SIG-M5 (cell line): ENCODE measurements at places on chromosomes 6 and 20.

GRCh38 chr6:27503436-27504030 is 30.6 kb upstream of the ZNF184 start:
- DNase-seq: no peak

GRCh38 chr20:39070484-39071231 is 108.5 kb downstream of the DHX35 start:
- DNase-seq: no peak

DNA sequence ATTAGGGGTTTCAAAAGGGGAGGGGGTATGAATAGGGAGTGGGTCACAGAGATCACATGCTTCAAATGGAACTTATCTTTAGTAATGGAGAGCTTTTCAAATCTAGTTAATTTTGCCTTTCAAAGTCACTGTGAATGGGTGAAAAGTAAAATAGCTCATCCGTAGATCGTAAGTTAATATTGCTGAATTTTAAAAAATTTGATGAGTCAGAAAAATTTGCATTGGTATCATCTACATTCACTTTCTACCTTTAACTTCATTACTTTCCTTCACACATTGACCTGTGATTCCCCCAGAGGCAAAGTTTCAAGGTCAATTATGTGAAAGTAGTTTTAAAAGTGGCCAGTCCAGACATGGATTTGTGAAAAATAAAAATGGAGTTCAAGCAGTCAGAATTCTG is 139.0 kb upstream of the SLC35B3 start:
- no peak for DNase-seq

DNA sequence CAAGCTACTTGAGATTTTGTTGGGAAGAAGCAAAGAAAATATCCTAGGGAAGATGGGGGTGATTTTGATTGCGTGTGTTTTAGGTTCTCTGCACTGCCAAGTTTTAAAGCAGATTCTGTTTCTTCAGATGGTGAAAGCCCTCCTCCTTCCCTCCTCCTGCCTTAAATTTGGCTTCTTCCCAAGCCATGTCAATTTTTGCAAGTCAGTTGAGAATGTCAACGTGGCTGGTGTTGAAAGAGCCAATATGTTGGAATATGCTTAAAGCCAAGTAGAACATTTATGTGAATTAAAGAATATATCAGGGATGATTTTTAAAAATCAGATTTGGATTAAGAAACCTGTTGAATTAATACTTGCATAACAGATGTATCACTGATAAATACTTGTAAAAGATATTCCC is 270.8 kb downstream of the ARID1B start:
- no peak for DNase-seq

GRCh38 chr20:5065879-5066383 is 53.8 kb downstream of the PCNA start:
- DNase-seq: no peak

GRCh38 chr6:4322134-4322845 is 186.9 kb upstream of the ECI2 start:
- no peak for DNase-seq

DNA sequence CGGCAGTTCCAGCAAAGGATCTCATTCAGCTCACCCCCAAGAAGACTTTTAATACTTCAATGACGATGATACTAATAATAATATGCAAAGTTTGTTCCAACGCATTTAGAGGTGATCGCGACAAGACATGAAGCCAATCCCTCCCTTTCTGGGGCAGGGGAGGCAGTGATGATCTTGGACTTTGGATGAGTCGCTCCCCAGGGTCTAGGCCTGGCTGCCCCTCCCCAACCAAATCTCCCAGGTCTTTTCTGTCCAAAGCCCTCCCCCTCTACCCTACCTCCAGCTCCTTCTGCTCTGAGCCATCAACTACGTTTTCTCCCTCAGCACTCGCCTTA is 33.9 kb downstream of the HLA-A start:
- no peak for DNase-seq

DNA sequence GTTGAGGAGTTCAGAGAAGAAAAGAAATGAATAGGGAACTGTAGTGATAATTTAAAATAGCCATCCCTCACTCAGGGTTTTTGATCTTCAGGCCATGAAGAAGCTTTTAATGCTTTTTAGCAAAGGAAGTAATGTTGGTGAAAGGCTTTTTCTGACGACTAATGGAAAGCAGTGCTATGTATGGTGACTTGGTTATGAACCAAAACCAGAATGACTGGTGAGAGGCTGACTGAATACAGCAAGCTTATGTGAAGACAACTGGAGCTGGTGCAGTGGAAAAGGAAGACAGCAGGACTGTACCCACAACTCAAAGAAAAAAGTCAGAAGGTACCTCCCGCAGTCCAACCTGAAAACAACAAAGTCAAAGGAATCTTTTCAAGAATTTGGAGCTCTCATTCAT is 118.8 kb downstream of the PRDM1 start:
- DNase-seq: no peak

DNA sequence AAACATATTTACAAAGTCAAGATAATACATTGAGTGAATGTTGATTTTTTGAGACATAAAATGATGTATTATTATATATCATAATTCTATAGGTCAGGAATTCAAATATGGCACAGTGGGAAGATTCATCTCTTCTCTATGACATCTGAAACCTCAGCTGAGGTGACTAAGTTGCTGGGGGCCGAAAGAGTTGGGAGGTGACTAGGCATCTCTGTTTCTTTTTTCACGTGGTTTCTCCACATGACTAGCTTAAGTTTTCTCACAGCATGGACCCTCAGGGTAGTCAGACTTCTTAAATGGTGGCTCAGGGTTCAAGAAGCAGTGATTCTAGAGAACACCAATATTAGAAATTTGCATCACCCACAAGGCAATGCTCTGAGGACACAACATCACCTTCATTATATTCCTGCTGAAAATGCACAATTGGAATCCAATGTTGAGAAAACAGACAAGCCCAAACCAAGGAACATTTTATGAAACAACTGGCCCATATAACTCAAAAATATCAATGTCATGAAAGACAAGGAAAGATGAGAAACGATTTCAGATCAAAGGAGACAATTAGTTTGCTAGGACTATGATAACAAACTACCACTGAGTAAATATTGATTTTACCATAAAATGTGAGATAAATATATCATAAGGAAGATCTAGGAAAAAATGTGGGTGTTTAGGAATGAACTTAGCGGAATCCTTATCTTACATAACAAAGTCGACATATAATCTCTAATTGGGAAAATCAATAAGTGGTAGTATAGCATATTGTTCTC is 273.3 kb upstream of the IRAK1BP1 start:
- no peak for DNase-seq

- no peak for DNase-seq
These were observed 311.0 kb upstream of the RGS17 start for GRCh38 chr6:153442096-153442495.

GRCh38 chr20:54938707-54939106 is 463.3 kb downstream of the DOK5 start:
- DNase-seq: no peak

- DNase-seq: no peak
These were observed 7.8 kb downstream of the E2F3 start for GRCh38 chr6:20409427-20409971.

DNA sequence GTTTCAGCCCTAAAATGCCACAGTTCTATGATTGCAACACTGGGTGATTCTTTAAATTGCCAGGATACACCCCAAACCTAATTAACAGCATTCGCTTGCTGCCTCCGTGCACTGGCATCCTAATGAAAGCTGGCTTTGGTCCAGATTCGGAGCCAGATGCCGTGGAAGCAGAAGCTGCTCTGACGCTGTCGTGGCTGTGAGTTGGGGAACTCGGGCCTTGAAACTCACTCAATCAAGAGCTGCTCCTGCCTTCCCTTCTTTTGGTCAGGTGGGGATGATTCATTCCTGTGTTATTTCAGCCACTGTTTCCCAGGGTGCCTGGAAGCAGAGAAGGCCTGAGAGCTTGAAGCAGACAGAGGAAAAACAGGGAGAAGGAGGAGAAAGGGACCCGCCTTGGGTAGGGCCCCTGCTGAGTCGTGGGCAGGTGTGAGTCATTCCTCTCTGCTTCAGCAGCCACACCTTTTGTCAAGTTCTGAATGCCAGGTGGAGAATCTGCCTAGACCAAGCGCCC is 36.2 kb upstream of the DSP start:
- DNase-seq: no peak

DNA sequence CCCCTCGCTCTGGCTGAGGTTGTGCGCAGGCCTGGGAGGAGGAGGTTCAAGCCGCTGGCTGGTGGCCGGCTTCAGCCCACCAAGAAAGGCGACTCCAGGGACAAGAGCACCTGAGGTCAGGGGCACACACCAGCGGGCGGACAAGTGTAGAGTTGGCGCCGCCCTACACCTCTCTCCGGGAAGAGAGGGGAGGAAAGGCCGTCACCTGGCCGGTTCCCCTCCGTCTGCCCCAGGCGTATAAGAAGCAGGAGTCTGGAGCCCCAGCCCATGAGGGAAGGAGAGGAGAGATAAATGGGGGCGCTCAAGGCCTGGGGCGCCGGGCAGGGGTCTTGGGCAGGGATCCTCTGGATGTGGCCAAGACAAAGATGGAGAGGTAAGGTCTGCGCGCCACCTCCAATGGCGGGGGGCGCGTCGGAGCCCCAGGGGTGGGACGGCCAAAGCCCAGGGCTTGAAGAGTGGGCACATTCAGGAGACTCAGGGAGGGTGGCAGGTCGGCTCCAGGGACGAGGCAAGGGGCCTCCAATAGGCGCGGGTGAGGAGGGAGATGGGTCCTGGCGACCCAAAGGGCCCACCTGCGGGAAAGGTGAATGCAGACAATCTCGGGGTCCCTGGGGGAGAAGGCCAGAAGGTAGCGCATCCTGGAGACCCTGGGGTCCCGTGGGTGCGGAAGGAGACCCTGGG is 826 bp downstream of the RIMS4 start:
- DNase-seq: no peak

DNA sequence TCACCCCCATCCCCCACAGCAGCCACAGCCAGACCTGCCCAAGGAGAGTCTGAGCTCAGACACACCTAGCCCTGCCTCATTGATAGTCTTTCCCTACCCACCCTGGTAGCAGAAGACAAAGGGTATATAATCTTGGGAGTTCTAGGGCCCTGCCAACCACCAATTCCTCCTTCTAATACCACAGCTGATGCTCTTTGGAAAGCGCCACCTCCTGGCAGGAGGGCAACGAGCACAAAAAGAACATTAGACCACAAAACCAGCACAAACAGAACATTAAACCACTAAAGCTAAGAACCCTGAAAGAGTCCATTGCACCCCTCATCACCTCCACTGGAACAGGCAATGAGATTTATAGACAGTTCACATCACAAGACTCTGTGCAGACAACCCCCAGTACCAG is 195.8 kb upstream of the FUT9 start:
- no peak for DNase-seq

DNA sequence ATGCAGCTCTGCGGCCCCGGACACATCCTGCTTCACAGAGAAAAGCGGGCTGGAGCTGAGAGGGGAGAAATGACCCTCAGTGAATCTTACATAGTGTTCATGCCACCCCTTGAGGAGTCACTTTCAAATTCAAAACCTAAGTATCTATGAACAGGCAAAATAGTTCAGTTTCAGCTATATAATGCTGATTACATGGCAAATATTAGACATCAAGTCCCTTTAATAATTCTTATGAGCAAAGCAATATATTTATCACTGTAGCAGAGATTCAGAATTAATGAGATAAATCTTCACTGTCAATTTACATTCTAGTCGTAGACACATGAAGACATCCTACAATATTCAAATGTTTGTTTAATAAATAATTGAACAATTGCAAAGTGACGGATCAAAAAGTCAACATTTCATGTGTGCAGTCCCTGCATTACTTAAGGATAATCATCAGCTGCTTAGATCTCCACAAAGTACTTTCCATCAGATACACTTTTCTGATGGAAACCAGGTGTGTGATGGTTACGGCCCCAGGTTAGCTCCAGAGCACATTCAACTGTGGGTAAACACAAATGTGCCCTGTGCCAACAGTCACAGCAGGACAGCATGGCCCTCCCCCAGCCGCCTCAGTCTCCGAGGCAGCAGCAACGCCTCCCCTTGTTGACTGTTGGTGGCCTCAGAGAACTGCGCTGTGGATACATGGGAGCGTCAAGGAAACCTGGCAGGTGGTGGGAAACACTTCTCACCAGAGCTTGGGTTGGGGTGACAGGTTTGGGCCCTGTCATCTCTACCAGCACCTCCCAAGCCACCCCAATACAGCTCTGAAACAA is 787 bp upstream of the PRR18 start:
- no peak for DNase-seq

- DNase-seq: no peak
These were observed 123.2 kb upstream of the RPS6KA2 start for GRCh38 chr6:166750108-166750793.

- no peak for DNase-seq
These were observed 38.2 kb upstream of the PMEPA1 start for GRCh38 chr20:57747861-57748481.

DNA sequence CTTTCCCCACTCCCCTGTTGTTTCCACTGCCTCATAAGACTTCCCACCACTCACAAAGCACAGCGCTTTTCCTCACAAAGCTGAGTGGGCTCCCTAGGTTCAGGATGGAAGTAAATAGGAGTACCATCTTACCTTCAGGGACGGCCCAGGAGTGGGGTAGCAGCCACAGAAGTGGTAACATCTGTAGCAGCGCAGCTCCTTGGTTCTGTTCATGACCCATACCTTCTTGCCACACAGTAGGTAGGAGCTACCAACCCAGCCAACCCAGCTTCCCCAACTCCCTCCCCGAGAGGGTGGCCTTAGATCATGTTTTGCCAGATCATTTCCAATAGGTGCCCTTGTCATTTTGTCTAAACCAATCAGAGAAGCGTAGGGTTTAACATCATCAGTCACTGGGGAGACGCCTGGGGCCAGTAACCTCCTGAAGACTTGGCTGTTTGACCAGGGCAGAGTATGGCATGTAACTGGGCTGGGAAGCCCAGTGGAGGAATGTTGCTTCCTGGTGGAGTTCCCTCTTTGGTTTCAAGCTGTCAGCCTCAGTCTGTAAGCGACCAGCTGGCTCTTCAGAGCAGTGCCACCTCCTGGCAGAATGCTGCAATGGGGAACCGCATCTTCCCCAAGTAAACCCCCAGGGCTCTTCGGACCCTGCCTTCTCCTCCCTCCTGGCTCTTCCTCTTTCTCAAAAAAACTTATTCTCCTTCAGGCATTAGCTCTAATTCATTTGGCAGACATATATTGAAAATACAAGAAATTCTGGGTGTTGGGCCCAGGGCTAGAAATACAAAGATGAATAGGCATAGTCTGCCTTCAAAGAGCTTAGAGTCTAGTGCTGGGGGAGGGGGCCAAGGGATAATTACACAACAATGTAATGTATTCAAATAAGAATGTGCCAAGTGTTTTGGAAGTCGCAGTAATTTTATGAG is at the start of gene HLA-DMA:
TSS of gene HLA-DMA (minus strand) at position 281 of the 923 bp plus-strand sequence. CDS start at position 220, 61 bp downstream.
- peak; percentile 65 for DNase-seq

- no peak for DNase-seq
These were observed 614 bp upstream of the TMEM242 start for GRCh38 chr6:157323966-157324300.
